AG08396 (cell line): ENCODE measurements at places on chromosomes 12 and 14.

DNA sequence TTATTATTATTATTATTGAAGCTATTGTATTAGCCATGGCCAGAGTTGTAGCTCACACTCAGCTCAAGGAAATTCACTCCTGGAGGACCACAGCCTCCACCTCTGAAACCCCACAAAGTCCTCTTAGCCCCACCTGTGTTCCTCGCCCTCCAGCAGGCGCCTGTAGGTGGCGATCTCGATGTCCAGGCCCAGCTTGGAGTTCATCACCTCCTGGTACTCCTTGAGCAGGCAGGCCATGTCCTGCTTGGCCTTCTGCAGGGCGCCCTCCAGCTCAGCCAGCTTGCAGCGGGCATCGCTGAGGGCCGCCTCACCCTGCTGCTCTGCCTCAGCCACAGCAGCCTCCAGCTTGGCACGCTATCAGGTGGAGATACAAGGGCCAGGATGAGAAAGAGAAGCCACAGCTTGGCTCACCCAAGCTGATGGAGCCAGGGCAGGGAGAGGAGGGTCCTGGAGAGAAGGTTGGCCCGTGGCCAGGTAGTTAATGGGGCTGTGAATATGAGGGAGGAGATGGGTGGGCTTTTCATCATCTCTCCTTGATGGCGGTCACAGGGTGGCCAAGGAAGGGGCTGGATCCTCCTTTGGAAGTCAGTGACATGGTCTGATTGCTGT is 5.1 kb downstream of the KRT85 start:
- no peak for DNase-seq

DNA sequence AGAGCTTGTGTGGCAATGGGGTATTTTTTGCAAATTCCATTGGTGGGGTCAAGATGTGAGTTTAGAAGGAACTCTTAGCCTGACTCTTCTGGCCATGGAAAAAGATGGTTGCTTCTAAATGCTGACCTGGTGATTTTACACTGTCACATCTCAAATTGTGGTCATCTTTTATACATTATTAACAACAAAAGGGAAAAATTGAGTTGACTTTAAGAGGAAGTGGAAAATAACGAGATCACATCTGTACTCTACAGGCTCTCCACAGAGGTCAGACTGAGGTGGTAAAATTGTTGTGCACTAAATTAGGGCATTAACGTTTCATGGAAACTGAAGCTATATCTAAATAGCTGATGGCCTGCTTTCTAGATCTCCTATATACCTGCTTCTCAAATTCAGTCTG is 44.7 kb downstream of the PTPN11 start:
- DNase-seq, result no peak

- DNase-seq, result no peak
Measured at GRCh38 chr14:54058505-54058904, 101.9 kb upstream of the BMP4 start.

GRCh38 chr12:18895946-18896345 is 158.0 kb downstream of the CAPZA3 start:
- DNase-seq, result no peak

DNA sequence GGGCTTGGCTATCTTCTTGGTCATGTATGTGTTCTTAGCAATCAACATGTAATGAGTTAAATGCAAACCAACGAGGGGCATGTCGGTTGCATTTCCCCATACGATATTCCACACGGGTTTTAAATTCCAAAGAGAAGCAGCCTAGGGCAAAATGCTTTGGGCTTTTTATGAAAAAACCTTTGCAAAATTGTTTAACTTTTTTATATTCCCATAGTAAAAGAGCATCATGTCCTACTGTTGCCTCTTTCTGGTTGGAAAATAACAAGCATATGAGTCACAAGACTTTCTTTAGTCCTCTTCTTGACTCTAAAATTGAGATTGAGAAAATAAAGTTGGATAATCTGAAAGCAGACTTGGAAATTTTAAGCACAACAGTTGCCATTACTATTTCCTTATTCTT is 3.8 kb upstream of the DIO2 start:
- no peak for DNase-seq

GRCh38 chr12:43992856-43993255 is 157.0 kb downstream of the TMEM117 start:
- DNase-seq, result no peak

- no peak for DNase-seq
Measured at GRCh38 chr14:20215196-20215595, 8.3 kb upstream of the OR11H6 start.

GRCh38 chr14:105880616-105881015 is 354.2 kb downstream of the TMEM121 start:
- no peak for DNase-seq

GRCh38 chr14:105439710-105440553 is 20.3 kb downstream of the MTA1 start:
- DNase-seq, result peak; percentile 67

DNA sequence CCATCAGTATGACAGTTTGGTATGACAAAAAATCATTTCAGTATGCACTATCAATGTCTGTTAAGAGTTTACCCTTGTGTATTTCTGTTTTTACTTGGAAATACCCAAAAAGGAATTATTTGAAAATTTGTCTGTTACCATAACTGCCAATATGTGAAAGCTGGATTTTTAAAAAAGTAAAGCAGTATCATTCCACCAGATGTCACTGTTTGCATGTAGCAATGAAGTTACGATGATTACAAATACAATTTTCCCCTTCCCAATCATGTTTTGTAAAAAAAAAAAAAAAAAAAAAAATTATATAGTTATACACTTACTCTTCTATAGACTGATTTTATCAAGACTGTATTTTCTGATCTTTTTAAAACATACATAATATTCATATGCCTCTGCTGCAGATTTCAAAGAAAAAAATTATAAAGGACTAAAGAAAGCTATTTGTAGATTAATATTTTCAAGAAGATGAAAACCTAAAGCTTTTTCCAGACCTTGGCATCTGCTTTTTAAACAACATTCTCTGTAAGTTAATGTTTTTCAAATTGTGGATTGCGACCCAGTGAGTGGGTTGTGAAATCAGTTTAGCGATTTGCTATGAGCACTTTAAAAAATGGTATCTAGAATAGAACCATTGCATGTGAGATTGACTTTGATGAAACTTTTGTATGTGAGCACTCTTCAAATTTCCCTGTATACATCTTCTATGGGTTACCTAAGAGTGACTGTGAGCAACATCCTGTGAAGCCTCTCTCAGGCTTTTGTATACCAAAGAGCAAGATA is 114.2 kb downstream of the TTC6 start:
- DNase-seq, result no peak

GRCh38 chr14:55764784-55765183 is 184.8 kb downstream of the KTN1 start:
- DNase-seq, result no peak

- DNase-seq, result peak; percentile 27
Measured at GRCh38 chr12:55816881-55817344, 611 bp downstream of the SARNP start.

DNA sequence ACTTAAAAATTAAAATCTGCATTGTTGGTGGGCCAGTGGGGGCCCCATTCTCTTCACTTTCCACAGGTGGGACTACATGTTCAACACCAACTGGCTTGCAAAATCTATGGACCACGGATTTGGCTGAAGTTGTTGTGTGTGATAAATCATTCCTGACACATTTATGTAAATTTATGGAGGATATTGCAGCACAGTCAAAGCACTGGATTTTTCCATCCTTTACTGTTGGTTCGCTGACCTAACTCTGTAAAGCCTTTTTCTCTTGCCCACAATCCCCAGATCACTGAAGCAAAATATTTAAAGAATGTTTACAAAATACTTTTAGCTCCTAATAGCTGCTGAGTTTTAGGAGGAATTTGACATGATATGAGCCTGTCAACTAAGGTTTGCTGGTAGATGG is 219.7 kb upstream of the PRICKLE1 start:
- DNase-seq, result peak; percentile 27

GRCh38 chr12:31477687-31478086 is 113.2 kb downstream of the DENND5B start:
- DNase-seq, result no peak

DNA sequence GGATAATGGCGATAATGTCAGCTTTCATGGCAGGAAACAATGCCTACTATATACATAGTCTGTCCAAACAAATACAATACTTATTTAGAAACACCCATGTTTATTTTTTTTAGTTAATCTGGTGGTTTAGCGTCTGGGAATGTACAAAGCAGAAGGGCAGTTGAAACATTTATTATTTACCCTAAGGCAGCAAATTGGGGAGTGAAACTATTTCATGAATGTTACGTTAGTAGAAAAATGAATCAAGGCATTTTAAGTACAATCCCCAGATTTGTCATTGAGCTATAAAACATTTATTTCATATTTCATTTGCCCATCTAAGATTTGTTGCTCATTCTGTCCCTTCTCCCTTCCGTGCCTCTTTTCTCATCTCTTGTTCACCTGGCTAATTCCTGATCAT is 87.1 kb upstream of the ATF1 start:
- no peak for DNase-seq

DNA sequence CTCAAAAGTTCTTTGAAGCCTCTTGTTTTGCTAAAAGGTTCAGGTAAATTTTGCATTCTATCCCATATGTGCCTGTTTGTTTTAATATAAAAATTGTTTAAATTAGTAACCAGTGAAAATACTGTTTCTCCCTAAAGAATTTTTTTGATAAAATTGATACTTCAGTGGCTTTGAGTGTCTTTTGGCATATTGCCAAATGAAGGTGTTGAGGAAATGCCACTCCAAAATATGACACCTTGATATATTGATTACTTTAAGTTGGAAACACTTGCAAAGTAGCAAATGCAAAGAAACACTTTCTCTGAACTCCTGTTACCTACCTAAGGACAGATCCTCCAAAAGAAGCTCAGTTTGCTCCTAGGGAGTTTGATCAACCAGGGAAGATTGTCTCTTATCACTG is 8.4 kb downstream of the STYX start:
- DNase-seq, result no peak

GRCh38 chr12:131455218-131455506 is 255.7 kb upstream of the SFSWAP start:
- no peak for DNase-seq

- no peak for DNase-seq
Measured at GRCh38 chr14:24132976-24133375, 2.5 kb downstream of the FITM1 start.

DNA sequence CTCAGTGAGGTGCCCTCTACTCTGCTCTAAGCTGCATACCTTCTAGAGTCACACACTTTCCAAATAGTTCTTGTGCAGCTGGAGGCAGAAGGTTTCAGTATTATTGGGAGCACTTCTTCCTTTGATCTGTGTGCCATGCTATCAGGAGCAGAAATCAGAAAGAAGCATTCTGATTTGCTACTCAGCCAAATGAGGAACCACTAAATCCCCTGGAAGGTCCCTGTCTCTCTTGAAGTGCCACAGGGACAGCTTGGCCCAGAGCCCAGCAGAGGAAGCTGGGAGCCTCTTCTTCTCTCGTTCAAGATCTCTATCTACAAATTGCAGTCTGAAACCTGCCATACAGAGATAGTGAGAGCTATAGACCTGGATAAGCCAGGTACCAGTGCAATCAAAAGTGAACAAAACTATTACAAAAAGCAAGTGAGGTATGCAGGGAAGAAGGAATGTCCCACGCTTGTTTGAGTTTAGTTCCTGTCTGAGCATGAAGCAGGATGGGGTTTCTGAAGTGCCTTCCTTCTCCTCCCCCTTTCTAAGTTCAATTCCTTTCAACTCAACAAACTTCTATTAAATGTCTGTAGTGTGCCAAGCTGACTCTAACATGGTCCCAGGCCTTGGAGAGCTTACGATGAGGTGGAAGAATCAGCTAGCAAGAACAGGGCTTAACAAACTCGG is 100.9 kb upstream of the PARP11 start:
- no peak for DNase-seq

GRCh38 chr14:31047503-31047902 is 21.3 kb upstream of the STRN3 start:
- DNase-seq, result no peak

DNA sequence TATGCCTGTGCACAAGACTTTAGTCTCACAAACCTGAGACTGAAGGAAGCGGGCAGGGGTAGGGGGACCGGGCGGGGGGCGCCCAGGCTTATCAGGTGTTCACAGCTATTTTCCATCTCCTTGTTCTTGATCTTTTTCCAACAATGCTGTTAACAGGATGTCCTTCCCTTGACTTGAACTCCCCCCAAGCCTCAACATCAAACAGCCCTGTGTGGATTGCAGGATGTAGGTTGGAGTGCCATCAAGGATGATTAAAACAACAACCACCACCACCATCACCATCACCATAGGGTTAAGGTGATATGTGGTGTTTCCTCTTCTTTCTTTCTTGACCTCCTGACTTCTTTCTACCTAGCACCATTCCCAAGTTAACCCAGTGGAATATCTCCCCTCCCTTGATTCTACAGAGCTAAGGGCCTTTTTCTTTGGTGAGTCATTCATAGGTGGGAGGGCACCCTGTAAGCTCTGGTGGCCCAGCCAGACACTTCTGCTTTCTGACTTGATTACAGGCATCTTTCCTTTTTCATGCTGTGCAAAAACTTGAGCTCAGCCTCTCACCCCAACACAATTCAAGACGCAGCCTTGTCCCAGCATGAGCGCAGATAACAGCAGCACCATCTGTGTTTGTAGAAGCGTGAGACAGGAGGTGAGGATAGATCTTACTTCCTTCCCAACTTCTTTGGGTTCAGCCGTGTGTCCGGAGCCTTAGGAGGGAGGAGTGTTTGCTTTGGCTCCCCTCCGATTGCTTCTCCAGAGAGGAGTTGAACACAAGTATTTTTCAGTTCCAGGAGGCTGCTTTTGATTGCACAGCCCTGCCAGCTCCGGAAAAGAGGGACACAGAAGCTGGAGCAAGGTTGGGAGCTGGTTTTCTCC is 26.8 kb downstream of the FLVCR2 start:
- no peak for DNase-seq

DNA sequence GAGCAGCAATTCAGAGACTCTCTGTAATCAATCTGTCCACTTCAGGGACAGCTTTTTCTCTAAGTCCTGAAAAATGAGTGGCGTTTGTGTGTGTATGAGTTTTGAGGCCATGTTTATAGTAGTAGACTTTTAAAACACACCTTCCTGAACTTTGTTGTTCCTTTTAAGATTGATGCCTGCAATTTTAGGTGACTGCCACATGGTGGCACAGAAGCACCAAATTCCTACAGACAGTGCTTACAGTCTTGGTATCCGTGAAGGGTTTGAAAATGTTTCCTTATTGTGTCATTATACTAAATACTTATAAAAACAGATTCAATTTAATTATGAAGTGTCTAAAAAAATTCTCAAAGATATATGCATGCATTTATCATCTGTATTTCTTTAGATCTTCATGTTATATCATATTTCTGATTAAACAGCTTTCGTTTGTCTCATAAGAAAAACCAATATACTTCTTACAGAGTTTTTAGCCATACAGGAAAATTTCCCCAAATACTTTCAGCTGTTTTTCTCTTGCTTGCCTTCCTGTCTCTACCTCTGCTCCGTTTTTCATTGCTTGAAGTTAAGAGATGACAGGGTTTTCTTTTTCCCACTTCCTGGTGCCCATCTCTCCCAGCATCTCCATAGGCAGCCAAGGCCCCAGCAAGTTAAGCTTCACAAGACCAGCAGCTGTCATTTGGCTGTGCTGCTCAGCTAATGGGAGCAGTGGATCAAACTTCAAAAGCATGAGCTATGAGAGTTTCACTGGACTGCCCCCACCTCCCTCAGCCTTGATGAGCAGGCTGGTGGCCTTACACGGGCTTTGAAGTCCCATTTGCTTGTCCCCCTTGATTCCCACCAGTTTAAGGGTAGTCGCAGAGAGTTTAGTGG is 259.6 kb downstream of the AKAP6 start:
- peak; percentile 41 for DNase-seq

GRCh38 chr14:30264161-30264560 is 294.8 kb upstream of the G2E3 start:
- no peak for DNase-seq

GRCh38 chr12:52442600-52443061 is 8.5 kb upstream of the KRT75 start:
- DNase-seq, result peak; percentile 39
